Activated gamma-delta T cell treated with anti-CD3 and anti-CD28 coated beads, Interleukin-2, amount 50 U/mL, for 16 hours (primary cell): ENCODE measurements at places on chromosomes 4 and X.

DNA sequence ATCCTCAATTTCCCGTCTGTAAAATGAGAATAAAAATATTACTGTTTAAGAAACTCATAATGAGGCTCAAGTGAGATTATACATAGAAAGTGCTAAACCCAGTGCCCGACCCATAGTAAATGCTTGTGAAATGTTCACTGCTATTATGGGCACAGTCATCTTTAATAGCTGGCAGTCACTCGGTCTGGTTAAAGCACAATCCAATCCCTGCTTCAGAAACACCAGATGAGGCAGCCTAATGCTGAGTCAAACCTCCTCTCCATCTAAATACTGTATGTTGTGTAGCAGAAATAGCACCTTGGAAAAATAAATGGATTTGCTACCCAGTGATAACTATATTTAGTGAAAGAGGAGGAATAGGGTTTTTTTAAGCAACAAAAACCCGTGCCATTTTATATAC lies 14.5 kb downstream of the EVC2 start:
- DNase-seq: no peak

- no peak for DNase-seq
Measured at GRCh38 chr4:165433529-165433928, 54.7 kb downstream of the CPE start.

DNA sequence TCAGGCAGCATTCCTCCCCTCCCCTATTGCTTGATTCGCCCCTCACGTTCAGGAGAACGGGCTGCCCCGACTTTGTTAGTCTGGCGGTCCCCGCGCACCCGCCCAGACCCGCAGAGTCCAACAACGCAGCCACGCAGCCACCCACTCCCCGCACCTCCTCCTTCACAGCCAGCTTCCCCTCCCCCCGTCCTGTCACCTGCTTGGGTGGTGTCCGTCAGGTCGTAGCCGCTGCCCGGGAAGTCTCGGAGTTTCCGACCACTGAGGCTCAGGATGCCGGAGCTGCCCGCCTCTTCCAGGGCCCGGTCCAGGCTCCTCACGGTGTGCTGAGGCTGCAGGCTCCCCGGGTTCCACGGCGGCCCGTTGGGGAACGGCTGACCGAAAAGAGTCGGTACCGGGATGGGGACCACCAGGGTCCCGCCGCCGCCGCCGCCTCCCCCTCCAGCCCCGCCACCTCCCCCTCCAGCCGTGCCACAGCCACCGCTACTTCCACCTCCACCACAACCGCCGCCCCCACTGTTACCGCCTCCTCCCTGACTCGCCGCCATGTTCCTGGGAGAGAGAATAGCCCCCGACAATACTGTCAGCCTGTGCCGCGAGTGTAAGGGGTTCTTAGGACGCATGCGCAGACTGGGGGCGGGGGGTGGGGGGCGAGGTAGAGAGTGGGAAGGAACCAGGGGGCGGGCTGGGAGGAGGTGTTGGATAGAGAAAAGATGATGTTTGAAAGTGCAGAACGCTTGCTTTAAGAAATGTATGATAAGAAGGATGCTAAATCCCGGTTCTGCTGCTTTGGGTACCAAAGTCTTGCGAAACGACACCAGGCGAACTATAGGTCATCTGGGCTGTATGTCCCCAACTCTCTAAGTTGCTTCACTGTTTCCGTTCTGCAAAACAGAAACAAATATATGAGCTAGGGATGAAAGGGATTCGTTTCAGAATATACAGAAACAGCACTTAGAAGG lies at the start of gene LRCH2:
LRCH2 (minus strand) TSS at position 600 of the 959 bp plus-strand sequence; CDS start at position 545, 55 bp downstream.
- DNase-seq: no peak

GRCh38 chrX:8037593-8038348 lies 110.6 kb upstream of the PNPLA4 start:
- no peak for DNase-seq

DNA sequence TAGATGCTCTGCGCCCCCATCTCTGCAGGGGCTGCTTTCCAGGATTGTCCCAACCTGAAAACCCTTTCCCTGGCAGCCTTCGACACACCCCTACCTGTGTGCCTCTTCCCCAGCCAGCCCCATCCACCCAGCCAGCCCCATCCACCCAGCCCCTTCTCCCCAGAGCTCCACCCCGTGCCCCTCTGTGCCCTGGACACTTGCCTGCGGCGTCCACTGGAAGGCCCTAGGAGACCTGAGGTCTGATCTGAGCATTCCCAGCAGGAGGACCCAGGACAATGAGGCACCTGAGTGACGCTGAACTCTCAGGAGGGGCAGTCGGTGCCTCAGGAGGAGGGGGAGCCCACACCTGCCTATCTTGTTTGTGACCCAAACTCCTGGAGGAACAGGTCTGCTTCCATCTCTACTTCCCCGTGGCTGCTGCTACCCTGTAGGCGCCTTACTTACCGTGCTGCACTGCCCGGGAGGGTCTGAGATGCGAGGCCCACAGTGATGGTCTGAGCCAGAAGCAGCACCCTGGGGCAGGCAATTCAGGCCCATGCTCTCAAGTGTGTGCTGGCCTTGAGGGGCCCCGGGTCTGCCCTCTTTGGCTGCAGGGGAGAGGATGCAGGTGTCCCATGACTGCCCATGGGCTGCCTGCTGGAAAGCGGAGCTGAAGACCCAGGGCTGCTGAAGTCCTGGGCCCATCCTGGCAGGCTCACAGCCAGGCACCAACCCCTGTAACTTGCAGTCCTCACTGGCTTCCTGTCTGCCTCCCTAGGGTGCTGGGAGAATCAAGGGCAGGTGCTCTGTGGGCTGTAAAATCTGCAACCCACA lies 4.9 kb downstream of the LRPAP1 start:
- no peak for DNase-seq

- DNase-seq: no peak
Measured at GRCh38 chrX:153537526-153538295, 20.3 kb downstream of the ATP2B3 start.
